Muscle of leg (tissue), 16 donors: ENCODE measurements at places on chromosomes 6 and 20. TPM values are rescaled to one million over a fixed set of nuclear protein-coding genes. Genes with fewer than 3 reads are reported as not detected.

MEI4 gene
- polyA plus RNA-seq: 0.04 TPM

- no peak for DNase-seq
Measured at GRCh38 chr6:17768881-17769280, 62.2 kb upstream of the NUP153 start.

SULF2 gene
- polyA plus RNA-seq: 31.6 TPM

- DNase-seq: peak; percentile 47
Measured at GRCh38 chr20:3734111-3734843, 1.8 kb downstream of the HSPA12B start.

- no peak for DNase-seq
Measured at GRCh38 chr6:82208913-82209312, 38.6 kb downstream of the IBTK start.

ANKRD66 gene
- 2.2 TPM for polyA plus RNA-seq

- DNase-seq: peak; percentile 86
Measured at GRCh38 chr6:39452306-39453145, 130.0 kb upstream of the KCNK16 start.
